IMR-90 (cell line): ENCODE measurements at places on chromosomes 1 and 21. TPM values are rescaled to one million over a fixed set of nuclear protein-coding genes. Genes with fewer than 3 reads are reported as not detected.

The CLCA4 gene
- polyA plus RNA-seq = not detected in 2 replicates

DNA sequence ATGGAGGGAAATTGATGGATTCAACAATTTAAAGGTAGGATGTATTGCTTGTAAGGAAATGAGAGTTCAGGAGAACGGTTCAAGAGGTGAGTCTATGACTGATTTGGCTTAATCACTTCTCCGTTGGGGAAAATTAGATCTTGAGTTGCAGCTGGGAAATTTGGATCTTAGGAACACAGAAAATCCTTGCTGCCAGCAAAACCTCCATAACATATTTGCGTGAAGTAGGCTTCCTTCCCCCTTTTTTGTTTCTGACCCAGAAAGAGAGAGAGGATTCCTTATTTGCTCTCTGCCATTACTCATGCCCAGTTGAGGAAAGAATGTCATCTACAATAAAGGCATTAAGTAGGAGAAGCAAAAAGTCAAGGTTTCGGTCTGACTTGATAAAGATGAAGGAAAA, 73.5 kb upstream of the PDC start:
- DNase-seq = no peak

The GRIK1 gene
- polyA plus RNA-seq = not detected in 2 replicates

The PTTG1IP gene
- 156 and 167 TPM in 2 replicates for polyA plus RNA-seq

- no peak for DNase-seq
Observed at GRCh38 chr1:62528015-62528414, 69.3 kb upstream of the ANGPTL3 start.
